ENCODE measurements at places on chromosomes 1 and 21.
A peak's percentile ranks its signal among the peaks of the same experiment; 100 is the strongest.

DNA sequence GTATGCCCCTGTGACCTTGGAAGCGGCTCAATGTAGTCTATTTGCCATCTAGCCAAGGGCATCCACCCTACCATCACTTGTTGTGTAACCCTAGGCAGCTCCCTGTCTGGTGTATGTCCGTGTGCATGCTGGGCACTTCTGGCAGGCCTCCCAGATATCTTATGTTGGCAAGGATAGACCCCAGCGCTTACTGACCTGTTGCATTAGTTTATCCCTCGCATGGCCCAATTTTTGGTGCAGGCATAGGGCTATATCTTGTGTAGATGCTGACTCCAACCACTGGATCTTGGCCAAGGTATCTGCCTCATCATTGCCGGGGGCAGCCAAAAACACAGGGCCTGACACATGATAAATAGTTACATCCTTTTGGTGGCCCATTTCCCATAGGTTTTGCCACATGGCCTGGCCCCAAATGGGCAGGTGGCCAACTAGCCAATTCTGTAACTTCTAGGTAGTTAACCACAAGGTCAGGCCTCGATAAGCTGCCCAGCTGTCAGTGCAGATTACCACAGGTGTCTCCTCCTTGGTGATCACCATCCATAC is 14.0 kb upstream of the TBX19 start:
- DNase-seq: no peak

- DNase-seq: no peak
Measured at GRCh38 chr1:111161843-111162487, 21.9 kb downstream of the CEPT1 start.

- DNase-seq: no peak
Measured at GRCh38 chr1:172466795-172467407, 23.0 kb upstream of the PIGC start.

DNA sequence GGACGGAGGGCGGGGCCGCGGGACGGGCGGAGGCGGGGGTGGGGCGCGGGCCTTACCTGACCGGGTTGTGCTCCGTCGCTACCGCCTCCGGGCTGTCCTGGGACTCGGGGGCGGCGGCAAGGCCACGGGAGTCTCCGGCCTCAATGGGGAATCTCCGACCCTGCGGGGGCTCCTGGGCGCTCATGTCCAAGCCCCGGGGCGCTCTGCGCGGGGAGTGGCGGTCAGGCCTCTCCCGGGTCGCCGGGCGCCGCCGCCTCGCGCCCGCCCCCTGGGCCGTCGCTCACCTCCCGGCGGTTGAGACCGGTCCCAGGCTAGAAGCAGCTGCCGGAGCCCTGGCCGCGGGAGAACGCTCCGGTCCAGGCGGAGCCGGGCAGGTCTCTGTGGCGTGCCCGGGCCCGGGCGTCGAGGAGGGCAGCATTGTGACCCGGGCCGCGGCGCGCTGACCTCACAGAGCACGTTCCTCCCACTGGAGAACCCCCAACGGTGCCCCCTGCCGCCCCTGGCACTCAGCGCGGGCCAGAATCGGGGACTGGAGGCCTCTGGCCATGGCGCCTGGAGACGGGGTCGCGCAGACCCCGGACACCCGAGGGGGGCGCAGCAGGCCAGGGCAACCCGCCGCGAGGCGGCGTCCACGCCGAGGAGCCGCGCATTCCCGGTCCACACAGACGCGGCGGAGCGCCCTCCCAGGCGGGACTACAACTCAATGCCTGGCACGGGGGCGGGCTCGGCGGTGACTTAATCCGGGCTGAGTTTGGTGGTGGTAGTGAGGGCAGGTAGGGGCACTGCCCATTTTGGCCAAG is 411 bp downstream of the FAM229A start:
- no peak for DNase-seq

GRCh38 chr1:58155418-58156123 is 391.0 kb downstream of the OMA1 start:
- no peak for DNase-seq

DNA sequence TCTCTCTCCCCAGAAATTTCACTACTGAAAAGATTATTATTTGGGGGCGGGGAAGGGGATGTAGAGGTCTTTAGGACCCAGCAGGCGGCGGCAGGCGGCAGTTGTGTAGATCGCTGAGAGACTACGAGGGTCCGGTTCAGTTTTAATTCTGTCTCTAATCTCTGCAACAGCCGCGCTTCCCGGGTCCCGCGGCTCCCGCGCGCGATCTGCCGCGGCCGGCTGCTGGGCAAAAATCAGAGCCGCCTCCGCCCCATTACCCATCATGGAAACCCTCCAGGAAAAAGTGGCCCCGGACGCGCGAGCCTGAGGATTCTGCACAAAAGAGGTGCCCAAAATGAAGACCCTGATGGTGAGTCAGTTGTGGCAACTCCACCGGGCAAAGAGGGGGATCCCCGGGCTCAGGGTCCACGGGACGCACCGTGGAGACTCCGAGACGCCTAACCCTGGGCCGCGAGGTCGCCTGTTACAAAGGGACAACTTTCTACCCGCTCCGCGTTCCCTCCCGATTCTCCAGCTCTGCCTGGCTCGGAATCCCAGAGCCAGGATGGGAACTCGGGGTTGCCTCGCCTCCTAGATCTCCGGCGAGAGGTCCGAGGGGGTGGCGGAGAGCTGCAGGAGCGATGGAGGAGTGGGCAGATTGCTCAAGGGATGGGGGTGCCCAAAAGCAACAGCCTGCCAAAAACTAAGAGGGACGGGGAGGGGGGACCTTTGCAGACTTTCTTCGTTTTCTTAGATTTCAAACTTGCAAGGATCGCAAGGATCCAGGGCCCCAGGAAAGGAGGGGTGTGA is at the start of gene ST6GALNAC5:
TSS of gene ST6GALNAC5 (plus strand) at position 139 of the 789 bp plus-strand sequence.
- DNase-seq: no peak

DNA sequence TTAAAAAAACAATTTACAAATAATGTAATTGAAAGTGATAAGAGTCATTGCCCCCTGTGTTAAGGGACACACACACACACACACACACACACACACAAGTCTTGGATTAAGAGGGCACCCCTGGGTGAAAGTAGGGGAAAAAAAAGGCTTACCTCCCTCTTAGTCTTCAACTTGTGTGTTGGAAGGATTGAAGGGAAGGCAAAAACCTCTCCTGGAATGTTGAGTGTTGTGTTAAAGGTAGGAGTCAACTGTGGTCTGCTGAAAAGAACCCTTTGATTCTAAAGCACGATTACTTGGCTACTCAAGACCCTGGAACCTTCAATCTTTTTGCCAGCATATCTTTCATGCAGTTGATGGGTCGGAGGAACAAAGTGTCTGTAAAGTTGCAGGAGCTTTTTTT is 6.4 kb downstream of the PBX1 start:
- DNase-seq: no peak

GRCh38 chr21:42538479-42539275 is 25.0 kb downstream of the SLC37A1 start:
- no peak for DNase-seq

- DNase-seq: peak; percentile 10
Measured at GRCh38 chr1:187264995-187265602, 436.4 kb downstream of the PLA2G4A start.

DNA sequence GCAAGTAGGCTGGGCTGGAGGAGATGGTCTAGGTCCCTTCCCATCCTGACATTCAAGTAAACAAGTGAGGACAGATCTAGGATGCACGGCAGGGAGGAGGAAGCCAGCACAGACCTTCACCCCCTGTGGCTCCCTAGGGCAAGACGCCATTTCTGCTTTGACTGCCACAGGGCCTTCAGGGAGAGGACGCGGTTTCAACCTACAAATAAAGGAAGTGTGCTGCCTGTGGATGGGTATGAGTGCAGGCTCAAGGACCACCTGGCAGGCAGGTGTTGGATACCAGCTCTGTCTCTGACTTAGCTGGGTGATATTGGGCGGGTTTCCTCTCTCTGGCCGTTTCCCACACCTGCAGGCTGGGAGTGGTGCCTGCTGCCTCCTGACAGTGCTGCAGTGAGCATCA is 16.2 kb downstream of the SLC2A1 start:
- no peak for DNase-seq

GRCh38 chr1:81230983-81231728 is 569.6 kb upstream of the ADGRL2 start:
- no peak for DNase-seq

DNA sequence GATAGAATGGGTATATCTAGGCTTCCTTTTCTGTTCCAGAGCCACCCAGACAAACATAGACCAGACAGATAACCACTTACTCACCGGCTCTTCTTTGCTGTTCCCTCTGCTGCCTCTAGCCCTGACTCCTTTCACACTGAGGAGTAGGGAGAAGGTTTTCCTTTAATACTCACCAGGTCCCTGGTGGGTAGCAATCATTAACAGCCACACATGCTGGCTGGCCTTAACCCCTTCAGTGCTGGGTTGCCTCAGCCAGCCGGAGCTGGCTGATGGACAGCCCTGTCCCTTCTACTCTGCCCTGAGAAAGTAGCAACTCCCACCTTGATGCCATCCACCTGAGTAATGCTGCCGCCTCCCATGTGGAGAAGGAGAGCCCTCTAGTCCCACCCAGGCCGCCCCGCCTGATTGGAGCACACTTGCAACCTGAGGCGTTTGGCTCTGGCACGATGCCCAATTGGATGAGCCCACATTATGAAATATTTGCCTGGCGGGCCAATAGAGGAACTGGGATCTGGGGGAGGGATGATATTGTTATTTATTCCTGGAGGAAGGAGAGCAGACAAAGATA is 71.6 kb downstream of the PLEKHA6 start:
- DNase-seq: no peak

DNA sequence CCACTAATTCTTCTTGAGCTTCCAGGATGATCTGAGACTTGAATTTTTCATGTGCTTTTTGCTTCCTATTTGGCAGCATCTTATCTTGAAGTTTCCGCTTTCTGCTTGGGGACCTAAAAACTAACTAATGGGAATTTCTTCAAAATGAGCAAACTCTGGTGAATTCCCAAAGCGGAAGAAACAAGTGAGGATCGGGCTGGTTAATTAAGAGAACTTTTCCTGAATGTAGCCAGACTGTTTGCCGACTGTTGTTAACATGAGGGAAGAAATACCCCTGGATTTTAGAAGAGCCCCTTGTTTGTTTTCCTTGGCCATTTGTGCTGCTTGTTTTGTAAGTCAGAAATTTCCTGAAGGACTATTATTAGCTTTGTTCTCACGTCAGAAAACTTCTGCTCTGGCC is 6.1 kb upstream of the SELE start:
- DNase-seq: no peak

DNA sequence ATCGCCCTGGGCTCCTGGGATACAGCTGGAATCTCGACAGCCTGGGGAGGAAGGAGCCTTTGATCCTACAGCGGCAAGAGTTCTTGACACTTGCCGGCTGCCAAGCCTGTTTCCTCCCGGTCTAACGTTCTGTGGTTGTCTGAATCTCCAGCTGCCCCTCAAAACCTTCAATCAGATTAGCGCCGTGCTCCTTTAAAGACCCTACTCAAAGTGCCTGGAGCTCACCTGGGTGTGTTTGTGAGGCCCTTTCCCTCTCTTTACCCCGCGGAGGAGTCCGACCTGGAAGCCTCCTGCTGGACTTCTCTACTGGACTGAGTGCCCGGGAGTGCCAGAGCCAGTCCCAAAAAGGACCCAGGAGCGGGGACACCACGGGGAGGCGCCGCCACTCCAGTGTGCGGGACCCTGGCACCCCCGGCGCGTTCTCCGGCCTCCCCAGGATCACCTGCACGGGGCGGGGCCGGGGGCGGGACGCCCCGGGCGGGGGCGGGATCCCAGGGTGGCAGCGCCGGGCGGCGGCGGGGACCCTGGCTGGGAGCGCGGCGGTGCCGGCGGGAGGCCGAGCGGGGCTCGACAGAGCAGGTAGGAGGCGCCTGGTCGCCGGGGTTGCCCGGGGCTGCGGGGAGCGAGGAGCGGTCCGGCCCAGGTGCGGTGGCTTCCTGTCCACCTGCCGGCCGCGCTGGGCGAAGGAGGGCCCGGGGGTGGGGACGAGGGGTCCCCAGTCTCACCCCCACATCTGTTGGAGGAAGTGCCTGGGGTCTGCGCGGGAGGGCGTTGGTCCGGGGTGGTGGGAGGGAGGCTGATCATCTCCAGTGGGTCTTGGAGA is at the start of gene NCMAP:
TSS of gene NCMAP (plus strand) at position 497 of the 823 bp plus-strand sequence. CDS start 39,344 bp downstream, outside the sequence.
- no peak for DNase-seq

DNA sequence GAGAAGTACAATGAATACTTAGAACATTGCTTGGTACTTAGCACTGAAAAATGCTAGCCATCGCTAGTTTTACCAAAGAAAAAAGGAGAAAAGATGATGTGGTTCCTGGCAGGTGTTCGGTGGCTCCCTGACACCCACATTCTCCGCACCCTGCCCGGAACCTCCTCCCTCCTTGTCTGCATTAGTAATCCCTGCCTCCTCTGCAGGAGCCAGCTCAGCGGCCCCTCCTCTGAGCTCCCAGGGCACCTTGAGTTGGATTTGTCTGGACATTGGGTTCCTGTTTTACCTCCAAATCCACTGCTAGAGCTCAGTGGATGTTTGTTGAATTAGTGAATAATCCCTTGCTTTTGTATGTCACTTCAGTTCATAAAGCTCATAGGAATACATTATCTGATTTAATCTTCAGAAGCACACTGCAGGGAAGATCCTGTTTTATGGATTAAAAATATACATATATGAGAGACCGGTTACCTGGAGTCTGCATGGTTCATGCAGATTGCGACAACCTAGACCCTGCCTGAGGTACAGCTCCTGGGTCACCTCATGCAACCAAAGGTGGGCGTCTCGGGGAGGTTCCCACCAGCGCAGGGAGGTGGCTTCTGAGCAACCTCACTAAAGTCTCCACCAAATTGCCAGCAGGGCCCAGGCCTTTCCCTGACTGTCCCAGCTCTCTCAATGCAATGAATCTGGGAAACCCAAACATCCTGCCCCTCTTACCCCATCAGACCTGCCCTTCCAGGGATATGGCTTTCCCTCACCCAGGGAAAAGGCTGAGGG is 24.2 kb downstream of the PCAT6 start:
- DNase-seq: peak; percentile 24

GRCh38 chr21:41741253-41742072 is 25.4 kb downstream of the RIPK4 start:
- DNase-seq: no peak

DNA sequence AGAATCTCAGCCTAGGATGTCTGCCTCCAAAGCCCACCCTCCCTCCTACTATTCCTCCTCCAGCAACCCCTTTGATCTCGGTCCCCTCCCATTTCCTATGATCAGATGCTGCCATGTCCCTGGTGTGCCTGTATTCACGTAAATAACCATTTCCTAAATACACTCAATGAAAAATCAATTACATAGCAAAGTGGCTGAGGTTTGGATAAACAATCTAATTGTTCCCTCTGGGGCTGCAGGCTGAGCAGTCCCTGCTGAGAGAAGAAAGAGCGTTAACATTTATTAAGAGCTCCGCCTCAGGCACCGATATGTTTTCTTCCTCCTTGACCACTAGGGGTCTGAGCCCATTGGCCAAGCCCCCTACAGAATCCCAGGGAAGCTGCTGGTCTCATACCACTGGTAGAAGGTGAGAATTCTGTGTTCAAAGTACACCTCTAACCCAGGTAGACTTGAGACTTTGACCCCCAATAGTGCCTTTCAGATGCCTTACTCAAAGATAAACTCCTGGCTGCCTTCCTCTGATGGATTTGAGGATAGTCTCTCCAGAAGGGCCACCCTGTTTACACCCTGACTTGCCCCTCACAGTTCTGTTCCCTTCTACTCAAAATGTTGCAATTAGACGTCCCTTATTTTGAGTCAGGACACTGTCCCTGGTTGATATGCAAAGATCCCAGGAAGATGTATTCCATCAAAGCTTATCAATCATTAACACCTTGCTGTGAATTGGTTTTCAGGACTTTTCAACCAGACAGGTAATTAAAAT is 33.9 kb upstream of the CAMK1G start:
- DNase-seq: no peak

- no peak for DNase-seq
Measured at GRCh38 chr1:97427371-97427770, 493.5 kb downstream of the DPYD start.

GRCh38 chr1:210413951-210414350 is 85.2 kb downstream of the HHAT start:
- DNase-seq: no peak

- peak; percentile 72 for DNase-seq
Measured at GRCh38 chr1:162538815-162539431, 22.6 kb upstream of the UAP1 start.
